ENCODE measurements at places on chromosomes 6 and 20.

GRCh38 chr6:116511424-116512110 lies at the start of gene CALHM5:
TSS of gene CALHM5 (plus strand) at chr6:116511639. CDS start at chr6:116511697, 58 bp downstream.
- DNase-seq = peak; percentile 82

DNA sequence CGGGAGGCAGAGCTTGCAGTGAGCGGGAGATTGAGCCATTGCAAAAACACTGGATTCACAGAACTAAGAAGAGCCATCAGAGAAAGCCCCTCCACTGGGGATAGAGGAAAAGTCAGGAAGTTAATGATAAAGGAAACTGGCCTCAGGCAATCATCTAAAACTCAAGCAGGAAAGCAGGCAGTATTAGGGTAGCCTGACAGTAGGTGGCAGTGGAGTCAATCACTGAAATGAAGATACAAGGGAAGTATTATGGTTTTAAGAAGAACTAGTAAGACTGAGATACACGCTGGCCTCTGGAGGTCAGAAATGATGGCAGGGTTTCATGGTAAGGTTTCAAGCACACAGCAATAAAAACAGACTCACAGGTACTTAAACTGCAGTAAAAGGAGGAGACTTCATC lies 578.3 kb downstream of the HACE1 start:
- no peak for DNase-seq

- no peak for DNase-seq
Observed at GRCh38 chr6:168625602-168626001, 184.6 kb downstream of the SMOC2 start.

DNA sequence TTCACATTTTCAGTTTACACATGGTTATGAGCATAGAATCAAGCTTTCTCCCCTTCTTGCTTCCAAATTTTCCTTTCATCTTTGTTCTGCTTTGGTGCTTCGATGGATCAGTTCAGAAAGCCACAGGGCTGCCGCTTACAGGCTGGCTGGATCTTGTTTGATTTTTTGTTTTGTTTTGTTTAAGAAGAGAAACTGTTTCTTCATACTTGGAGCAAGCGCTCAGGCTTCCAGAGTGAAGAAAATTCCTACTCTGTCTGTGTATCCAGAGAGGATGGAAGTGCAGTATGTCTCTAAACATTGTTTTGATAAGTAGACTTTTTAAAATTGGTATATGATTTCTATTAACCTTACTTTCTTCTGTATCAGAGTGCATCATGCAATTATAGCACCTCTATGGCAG lies 66.9 kb downstream of the ARID1B start:
- DNase-seq = no peak

DNA sequence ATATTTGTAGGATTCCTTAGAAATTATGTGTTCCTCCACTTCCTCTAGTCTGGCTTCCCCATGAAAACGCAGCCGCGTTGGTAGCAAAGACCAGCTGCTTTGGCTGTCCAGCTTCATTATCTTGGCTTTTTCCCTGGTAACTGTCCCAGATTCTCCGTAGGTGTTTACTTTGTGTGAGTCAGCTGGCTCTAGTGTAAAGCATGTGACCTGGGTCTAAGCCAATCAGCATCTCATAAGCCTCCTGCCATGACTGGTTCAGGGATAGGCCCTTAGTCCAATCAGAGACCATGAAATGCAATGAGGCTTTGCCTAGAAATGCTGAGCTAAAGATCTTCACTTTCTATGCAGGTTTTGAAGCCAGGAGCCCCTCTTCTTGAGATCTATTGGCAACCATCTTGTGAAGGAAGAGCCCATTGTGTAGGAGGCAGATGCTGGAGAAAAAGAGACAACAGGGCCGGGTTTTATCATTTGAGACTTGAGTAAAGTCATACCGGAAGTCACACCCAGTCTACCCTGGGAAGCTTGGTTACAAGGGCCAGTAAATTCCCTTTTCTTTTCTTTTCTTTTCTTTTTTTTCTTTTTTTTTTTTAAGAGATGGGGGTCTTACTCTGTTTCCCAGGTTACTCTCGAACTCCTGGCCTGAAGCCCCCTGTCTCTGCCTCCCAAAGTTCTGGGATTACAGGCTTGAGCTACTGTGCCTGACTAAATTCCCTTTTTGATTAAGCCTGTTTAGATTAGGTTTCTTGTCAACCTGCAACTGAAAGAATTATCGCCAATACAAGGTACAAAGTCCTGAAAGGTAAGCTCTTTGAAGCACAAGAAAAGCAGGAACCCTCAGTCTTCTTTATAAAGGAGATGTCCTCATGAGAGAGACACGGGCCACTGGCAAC lies 256.5 kb upstream of the RREB1 start:
- DNase-seq = peak; percentile 89

DNA sequence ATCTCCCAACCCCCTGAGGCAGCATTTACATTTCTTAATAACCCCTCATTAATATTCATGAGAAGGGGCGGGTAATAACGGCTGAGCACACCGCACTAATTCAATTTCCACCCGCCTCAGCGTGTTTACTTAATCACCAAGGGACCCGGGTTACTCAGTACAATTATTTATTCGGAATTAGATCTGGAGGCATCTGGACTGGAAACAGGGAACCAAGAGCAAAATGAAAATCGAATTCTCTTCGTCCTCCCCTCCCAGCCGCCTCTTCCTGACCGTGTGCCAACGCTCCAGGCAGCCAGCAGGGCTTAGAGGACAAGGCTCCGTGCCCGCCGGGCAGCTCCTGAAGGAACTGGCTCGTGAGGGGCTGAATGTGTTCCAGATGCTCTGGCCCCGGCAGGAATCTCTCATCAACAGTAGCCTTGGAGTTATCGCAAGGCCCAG lies 23.5 kb upstream of the CTNNBL1 start:
- peak; percentile 37 for DNase-seq

GRCh38 chr20:37727957-37728634 lies 34.3 kb downstream of the CTNNBL1 start:
- DNase-seq = no peak

GRCh38 chr6:106287215-106287614 lies 38.3 kb downstream of the ATG5 start:
- DNase-seq = no peak

- no peak for DNase-seq
Observed at GRCh38 chr6:147467428-147467827, 41.1 kb upstream of the SAMD5 start.

DNA sequence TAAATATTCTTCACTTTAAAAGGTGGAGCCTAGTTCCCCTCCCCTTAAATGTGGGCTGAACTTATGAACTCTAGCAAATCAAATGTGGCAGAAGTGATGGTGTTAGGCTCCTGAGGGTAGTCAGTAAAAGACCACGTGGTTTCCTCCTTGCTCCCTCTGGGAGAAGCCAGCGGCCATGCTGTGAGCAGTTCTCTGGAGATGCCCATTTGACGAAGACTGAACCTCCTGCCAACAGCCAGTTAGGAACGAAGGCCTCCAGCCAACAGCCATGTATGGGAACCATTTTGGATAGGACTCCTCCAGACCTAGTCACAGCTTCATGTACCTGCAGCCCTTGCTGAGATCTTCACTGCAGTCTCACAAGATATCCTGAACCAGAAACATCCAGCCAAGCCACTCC lies 7.6 kb upstream of the MOCS1 start:
- no peak for DNase-seq

DNA sequence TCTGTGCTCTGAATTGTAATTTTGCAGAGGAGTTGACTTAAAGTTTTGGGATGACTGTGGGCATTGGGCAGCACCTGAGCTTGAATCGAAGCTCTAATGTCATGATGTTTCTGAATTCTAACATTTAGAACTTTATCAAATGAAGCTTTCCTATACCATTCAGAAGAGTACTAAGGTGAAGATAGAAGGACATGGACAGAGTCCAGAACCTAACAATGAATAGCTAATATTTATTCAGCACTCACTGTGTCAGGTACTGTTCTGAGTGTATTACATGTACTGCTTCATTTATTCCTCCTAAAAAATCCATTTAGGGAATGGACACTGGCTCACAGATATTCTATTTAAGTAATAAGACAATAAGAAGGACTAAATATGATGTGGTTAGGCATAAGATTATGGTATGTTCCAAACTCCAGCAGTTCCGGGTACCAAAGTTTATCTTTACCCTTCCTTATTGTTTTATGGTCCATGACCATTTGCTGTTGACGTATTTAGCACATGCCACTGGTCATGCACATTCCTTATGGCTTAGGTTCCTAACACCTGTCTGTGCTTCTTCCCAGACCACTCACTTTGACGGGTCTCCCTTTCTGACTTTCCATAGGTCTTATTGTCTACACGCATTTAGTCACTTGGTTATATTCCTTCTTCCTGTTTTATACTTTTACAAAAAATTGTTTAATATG lies 20.3 kb downstream of the BCKDHB start:
- no peak for DNase-seq

DNA sequence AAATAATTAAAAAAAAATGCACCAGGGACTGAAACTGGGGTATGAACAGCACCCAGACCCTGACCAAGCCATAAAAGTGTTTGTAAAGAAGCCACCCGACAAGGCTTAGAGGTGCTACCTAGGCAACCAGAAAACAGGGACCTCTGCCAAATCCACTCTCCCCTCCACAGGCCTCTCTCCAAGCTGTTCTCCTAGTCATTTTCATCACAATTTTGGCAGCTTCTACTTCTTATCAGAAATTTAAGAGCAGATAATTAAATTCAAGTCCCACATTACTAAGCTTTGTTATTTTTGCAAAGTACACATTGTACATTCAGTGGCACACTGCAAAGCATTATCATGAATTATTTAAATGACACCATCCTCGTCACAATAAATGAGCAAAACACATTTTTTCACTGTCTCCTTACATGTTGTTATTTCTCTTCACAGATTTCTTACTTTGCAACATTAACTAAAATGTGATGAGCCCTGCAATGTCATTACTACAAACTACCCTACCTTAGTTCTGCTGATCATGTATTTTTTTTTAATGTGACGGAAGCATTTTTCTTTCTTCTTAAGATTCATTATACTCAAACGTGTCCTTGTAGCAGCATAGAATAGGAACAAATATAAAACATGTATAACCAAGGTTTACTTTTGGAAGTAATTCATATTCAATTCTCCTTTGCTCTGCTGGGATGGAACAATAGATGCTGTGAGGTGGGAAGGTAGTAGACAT lies 38.1 kb downstream of the ECT2L start:
- DNase-seq = no peak

- DNase-seq = no peak
Observed at GRCh38 chr20:48725555-48725991, 102.2 kb downstream of the PREX1 start.

- DNase-seq = no peak
Observed at GRCh38 chr6:137265561-137266308, 46.5 kb upstream of the IFNGR1 start.

GRCh38 chr20:16069389-16070010 lies 503.7 kb downstream of the KIF16B start:
- no peak for DNase-seq

DNA sequence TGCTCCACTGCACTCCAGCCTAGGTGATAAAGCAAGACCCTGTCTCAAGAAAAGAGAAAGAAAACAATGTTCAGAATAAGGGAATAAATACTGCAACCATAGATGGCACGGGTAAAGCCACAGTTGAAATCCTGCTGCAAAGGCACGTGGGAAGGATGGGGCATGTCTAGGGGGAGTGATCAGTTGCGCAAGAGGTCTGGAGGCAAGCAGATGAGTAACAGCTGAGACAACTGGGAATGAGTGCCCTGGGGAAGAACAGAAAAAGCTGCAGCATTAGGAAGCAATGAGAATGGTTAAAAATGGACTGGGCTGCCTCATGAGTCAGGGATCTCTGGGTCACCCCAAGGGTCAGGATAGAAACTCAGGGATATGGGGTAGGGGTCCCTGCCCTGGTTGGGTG lies 96.3 kb downstream of the GMPR start:
- DNase-seq = peak; percentile 83

DNA sequence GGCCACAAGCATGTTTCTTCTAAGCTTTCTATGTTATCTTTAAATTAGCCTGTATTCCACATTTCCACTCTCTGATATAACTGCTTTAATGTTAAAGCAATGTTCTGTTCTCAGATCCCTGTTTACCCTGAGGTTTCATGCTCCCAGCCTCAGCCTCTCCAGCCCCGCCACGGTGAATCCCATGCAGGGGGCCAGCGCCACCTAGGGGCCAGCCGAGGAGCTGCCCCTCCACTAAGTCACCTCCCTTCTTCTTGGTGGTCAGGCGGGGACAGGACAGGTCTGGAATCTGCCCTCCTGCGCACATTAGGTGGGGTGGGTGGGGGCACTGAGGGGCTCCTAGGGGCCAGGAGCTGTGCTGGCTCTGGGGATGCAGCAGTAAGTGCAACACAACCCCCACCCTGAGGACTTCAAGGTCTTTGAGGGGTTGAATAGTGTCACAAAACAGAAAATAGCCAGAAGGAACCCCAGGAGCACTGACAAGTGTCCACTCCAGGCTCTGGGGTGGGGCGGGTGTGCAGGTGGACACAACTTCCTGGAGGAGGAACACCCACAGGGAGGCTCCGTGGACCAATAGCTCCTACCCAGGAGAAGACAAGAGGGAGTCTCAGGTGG lies 61.6 kb downstream of the RAB44 start:
- peak; percentile 86 for DNase-seq

- no peak for DNase-seq
Observed at GRCh38 chr6:125884634-125885371, 71.8 kb upstream of the HINT3 start.

GRCh38 chr6:134373282-134373922 lies 55.5 kb upstream of the SGK1 start:
- peak; percentile 72 for DNase-seq

- no peak for DNase-seq
Observed at GRCh38 chr6:36986704-36987047, 680 bp upstream of the MTCH1 start.

DNA sequence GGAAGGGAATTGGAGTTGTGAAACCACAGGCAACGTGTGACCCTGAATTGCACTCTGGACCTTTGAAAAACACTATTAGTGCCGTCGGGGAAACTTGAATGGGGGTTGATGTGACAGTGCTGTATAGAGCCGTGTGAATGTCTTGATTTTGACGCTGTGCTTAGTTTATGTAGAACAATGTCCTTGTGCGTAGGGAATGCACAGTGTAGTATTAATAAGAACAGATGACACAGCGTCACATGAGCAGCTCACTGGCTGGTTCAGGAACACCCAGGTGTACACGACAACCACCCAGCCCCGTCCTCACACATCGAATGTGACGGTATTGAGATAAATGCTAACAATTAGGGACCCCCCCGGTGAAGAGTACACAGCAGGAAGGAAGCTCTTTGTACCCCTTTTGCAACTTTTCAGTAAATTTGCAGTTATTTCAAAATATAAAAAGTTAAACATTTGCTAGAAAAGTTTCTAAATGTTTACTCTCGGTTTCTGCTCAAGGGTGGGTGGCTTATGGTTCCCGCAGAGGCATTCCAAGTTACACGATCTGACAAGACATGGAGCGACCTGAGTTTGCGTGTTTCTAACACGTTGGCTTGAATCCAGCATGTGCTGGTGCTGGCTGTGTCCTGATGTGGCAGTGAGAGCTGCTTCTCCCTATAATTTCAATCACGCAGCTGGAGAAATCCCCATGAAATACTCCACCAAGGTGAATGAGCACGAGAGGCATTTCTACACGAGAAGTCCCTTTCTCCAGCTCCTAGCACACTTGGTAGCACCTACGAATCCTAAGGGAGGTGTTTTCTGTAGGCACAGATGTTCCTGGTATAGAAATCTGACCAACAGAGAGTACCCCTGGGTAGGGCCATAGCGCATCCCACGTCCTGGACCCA lies 208.0 kb upstream of the EXOC2 start:
- DNase-seq = no peak
